SJCRH30 (cell line): ENCODE measurements at places on chromosomes 7 and 10.

DNA sequence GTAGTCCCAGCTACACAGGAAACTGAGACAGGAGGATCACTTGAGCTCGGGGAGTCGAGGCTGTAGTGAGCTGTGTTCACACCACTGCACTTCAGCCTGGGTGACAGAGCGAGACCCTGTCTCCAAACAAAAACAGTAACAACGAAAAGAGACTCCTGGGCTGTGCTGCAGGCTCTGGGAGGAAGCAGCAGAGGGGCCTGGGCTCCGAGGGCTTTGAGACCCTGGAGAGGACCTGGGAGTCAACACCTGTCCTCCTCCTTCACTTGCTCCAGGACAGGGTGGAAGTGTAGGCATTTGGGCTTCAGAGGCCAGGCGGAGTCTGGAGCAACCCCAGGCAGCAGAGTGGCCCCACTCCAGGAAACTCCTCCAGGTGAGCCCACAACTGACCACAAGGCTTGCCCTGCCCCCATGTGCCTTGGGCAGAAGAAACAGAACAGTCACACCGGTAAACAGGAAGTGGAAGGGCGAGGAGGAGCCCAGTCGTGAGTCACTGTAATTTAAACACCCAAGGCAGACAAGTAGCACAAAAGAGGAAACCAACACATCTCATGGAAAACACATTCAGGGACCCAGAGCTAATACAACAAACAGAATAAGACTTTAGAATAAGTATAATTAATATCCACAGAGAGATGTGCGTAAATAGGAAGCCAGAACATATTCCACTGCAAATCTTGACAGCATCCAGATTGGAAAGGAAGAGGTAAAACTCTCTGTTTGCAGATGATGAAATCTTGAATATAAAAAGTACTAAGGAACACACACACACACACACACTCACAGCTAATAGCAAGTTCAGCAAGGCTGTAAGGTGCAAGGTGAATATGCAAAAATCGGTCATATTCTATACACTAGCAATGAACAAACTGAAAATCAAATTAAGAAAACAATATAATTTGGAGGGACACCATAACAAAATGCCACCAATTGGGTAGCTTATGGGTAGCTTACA, 20.5 kb upstream of the RASGEF1A start:
- no peak overlapping the region for H3K4me3 ChIP-seq
- peaks cover under 1% of the 10 kb centered on the region; the same call in 1 of the 2 replicates for H3K4me1 ChIP-seq
- H3K27me3 ChIP-seq, result no peaks in the 10 kb centered on the region
- H3K27ac ChIP-seq, result no peak overlapping the region
- no peak for DNase-seq

- no peaks in the 10 kb centered on the region for H3K27me3 ChIP-seq
- peak; percentile 42 for DNase-seq
These were observed 108.4 kb upstream of the FAM3C start for GRCh38 chr7:121504482-121504881.

- H3K36me3 ChIP-seq, result no peaks in the 10 kb centered on the region
- H3K27me3 ChIP-seq, result no peaks in the 10 kb centered on the region
- no peak overlapping the region for H3K27ac ChIP-seq
- H3K4me3 ChIP-seq, result no peak overlapping the region
- no peaks in the 10 kb centered on the region for H3K4me1 ChIP-seq
- no peak for DNase-seq
These were observed 33.8 kb downstream of the SPAG6 start for GRCh38 chr10:22379059-22379458.

DNA sequence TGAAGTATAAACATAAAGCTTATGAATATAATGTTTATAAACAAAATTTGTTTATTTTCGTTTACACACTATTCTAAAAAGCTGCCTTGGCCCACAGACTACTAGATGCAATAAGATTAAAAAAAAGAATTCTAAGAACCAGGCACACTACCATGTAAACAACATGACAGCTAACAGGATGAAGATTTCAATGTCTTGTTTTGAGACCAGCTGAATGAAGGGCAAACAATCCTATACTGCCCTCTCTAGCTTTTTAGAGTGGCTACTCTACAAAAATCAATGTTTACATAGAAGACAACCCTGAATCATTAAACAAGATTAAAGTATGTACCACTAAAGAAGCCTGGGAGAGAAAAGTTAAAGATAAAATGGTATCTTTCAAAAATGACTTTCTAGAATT, 38.6 kb downstream of the SLC25A40 start:
- no peaks in the 10 kb centered on the region for H3K27me3 ChIP-seq
- H3K4me1 ChIP-seq, result no peaks in the 10 kb centered on the region
- DNase-seq, result no peak
- no peak overlapping the region for H3K27ac ChIP-seq
- no peak overlapping the region for H3K4me3 ChIP-seq
- peaks cover 37% of the 10 kb centered on the region for H3K36me3 ChIP-seq

DNA sequence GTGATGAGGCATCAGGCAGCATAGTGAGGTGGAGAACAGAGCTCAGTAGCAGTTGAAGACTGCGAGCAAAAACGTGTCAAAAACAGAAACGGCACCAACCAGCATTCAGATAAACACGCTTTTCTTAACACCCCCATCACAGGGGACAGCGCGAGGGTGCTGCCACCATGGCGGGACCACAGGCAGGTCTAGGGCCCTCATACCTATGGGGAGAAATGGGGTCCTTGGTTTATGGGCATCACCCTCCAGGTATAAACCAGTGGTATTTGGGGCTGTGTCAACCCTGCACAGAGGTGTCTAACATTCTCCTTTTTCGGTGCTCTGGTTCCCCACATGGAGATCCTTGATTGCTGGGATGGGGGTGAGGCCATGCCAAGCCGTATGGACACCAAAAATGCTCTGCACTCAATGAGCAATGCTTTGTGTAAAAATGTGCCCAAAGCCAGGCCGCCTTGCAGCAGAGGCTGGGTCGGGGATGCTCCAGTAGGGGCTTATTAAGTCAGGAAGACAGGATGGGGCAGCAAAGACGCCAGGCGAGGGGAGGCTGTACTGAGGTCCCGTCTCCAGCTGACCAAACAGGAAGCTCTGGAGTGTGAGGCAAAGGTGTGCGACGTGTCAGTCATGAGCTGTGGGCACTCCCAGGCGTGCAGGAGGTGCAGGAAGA, 191.5 kb downstream of the WDR37 start:
- no peak for DNase-seq
- H3K36me3 ChIP-seq, result no peaks in the 10 kb centered on the region
- no peaks in the 10 kb centered on the region for H3K27me3 ChIP-seq
- no peak overlapping the region for H3K27ac ChIP-seq
- no peaks in the 10 kb centered on the region for H3K4me1 ChIP-seq

DNA sequence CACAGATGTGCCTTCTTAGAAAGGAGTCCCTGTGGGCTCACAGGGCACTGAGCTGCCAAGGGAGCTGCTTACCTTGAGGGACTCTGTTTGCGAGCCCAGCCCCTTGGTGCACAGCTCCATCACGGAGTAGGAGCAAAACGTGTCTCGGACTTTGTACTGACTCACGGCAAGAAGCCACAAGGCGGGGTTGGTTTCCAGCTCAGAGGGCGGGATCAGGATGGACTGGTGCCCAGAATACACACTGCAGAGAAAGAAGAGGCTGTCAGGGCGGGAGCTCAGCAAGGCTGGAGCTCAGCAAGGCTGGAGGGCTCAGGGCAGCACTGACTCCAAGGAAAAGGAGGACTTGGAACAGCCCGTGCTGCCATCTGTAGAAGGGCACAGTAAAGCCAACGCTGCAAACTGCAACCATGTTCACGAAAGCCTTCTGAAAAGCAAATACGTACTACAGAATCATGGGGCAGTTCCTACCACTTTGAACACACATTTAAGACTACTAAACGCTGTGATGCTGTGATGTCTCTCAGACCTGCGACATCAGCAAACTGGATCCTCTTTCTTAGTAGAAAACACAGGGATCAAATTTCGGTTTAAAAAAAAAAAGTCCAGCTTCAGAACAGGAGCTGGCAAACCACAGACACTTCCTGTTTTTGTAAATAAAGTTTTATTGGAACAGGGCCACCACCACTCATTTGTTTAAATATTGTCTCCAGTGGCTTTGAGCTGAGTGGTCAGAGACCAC, 194.3 kb downstream of the ZMYND11 start:
- peak; percentile 76 for DNase-seq
- H3K27ac ChIP-seq, result peak overlapping the region; percentile 51; the same call in 1 of the 2 replicates
- H3K36me3 ChIP-seq, result no peaks in the 10 kb centered on the region
- no peaks in the 10 kb centered on the region for H3K27me3 ChIP-seq

GRCh38 chr10:3045471-3046209, 21.7 kb upstream of the PFKP start:
- no peak overlapping the region for H3K4me3 ChIP-seq
- no peak for DNase-seq

DNA sequence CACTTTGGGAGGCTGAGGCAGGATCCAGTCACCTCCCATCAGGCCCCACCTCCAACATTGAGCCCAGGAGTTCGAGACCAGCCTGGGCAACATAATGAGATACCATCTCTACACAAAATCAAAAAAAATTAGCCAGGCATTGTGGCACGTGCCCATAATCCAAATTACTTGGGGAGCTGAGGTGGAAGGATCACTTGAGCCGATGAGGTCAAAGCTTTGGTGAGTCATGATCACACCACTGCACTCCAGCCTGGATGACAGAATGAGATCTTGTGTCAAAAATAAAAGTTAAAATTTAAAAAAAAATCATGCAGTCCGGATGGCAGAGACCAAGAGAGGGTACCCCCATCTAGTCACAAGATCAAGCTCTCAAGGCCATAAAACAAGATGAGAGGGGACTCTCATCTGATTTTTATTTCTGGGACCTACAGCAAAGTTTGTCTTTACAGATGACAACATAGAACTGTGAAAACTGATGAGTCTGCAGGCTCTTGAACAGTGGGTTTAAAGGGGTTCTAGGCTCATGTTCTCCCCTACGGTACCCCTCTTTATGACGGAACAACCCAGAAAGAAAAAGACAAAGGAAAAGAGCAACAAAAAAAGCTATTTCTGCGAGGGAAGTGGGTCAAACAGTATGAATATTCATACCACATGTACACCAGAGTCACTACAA, 28.9 kb upstream of the CREB3L2 start:
- no peak overlapping the region for H3K4me3 ChIP-seq
- no peaks in the 10 kb centered on the region for H3K36me3 ChIP-seq
- no peaks in the 10 kb centered on the region for H3K4me1 ChIP-seq
- no peak overlapping the region for H3K27ac ChIP-seq

- H3K36me3 ChIP-seq, result no peaks in the 10 kb centered on the region
- H3K4me1 ChIP-seq, result no peaks in the 10 kb centered on the region
- H3K27ac ChIP-seq, result no peak overlapping the region
These were observed 190.0 kb upstream of the ZWINT start for GRCh38 chr10:56551037-56551436.

- H3K4me3 ChIP-seq, result no peak overlapping the region
- no peaks in the 10 kb centered on the region for H3K4me1 ChIP-seq
- H3K36me3 ChIP-seq, result no peaks in the 10 kb centered on the region
- no peak for DNase-seq
These were observed 202.9 kb downstream of the PTEN start for GRCh38 chr10:88066319-88066718.

GRCh38 chr7:117312593-117313580, 10.0 kb downstream of the WNT2 start:
- H3K36me3 ChIP-seq, result no peaks in the 10 kb centered on the region
- H3K4me3 ChIP-seq, result no peak overlapping the region
- no peaks in the 10 kb centered on the region for H3K4me1 ChIP-seq
- no peak for DNase-seq

GRCh38 chr10:6045314-6045848, 16.8 kb downstream of the IL2RA start:
- no peak overlapping the region for H3K27ac ChIP-seq
- H3K36me3 ChIP-seq, result no peaks in the 10 kb centered on the region
- H3K4me3 ChIP-seq, result no peak overlapping the region
- 0 out of 2 replicates have a peak, but pooled peaks cover 3% of the 10 kb centered on the region for H3K27me3 ChIP-seq
- H3K4me1 ChIP-seq, result no peaks in the 10 kb centered on the region

DNA sequence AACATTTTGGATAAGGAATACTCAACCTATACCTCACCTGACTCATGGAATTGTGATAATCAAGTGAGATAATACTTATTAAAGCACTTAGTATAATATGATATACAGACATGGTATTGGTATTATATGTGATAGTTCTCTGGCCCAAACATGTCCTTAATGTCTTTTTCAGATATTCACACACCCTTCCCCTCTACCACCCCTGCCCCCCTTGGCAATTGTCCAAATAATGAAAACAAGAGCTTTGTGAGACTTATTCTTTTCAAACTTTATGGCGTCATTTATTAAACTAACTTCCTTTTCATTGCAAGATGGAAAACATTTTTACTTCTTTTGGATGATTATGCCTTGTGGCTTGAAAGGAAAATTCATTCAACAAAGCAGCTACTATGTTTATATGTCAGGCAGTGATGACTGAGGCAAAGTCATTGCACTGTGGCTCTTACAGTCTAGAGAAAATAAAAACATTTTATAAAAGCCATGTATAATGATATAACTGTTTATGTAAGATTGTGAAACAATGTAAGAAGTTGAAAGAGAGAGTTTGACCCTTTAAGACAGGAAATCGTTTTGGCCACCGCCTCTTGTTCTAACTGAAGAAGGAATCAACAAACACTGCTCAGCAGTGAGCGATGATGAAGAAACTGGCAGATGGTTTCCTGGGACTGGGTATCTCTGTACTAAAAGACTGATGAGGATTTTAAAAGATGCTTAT, 27.4 kb downstream of the MINPP1 start:
- H3K4me3 ChIP-seq, result no peak overlapping the region
- H3K4me1 ChIP-seq, result no peaks in the 10 kb centered on the region
- no peak overlapping the region for H3K27ac ChIP-seq
- no peak for DNase-seq
- no peaks in the 10 kb centered on the region for H3K27me3 ChIP-seq

GRCh38 chr7:54980521-54980920, 38.3 kb upstream of the EGFR start:
- no peak for DNase-seq
- no peaks in the 10 kb centered on the region for H3K4me1 ChIP-seq
- no peak overlapping the region for H3K4me3 ChIP-seq
- no peaks in the 10 kb centered on the region for H3K36me3 ChIP-seq
- no peak overlapping the region for H3K27ac ChIP-seq

- DNase-seq, result no peak
- no peak overlapping the region for H3K27ac ChIP-seq
- no peaks in the 10 kb centered on the region for H3K36me3 ChIP-seq
- H3K27me3 ChIP-seq, result no peaks in the 10 kb centered on the region
These were observed 81.0 kb downstream of the CFAP58 start for GRCh38 chr10:104434601-104435000.
